PC-9 (cell line): ENCODE measurements at places on chromosomes 6 and 20.

DNA sequence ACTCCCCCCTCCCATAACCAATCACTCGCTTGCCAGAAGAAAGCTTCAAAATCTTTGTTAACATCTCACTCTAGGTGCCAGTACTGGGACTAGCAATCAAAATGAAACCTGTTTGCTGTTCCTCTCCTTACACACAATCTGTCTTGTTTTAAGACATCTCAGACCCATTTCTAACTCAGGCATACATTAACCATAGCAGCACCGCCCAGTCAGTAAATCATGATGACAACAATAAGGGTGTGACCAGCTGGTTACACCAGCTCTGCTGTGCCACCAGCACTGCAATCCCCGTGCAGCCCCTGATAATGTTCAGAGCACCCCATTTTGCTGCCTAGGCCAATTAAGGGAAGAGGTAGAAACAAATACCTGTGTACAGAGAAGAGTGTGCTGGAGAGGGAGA is 185.2 kb upstream of the TAB2 start:
- peaks cover 46% of the 10 kb centered on the region for H3K4me1 ChIP-seq
- H3K4me3 ChIP-seq: no peak overlapping the region
- no peak for DNase-seq
- no peak overlapping the region for H3K27ac ChIP-seq

- no peak overlapping the region for H3K4me3 ChIP-seq
- no peaks in the 10 kb centered on the region for H3K4me1 ChIP-seq
- no peak for DNase-seq
- H3K36me3 ChIP-seq: no peaks in the 10 kb centered on the region
These were observed 18.5 kb upstream of the FAM184A start for GRCh38 chr6:119096721-119097565.

DNA sequence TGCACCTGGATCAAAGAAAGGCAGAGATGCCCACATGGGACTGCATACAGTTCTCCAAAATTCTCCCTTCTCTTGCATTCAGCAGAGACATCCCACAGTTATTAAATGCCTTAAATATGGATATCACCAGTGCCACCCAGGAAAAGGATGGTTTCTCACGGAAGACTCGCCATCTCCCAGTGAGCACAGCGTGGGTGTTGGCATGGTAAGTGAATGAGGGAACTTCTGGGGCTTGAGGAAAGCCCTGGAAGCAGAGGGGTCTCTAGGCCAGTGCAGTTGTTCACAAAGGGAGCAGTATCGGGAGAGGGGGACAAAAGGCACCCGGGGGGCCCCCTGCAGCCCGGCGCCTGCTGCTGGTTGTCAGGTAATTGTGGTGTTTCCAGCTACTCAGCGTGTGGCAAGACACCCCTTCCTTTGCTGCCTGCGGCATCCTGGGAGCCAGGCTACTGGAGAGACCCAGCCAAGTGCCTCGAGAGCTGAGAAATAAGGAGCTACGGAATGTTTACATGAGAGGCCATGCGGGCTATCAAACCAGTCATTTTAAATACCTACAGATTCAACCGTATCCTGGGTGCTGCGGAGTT is 125.4 kb downstream of the PXDC1 start:
- H3K4me1 ChIP-seq: no peaks in the 10 kb centered on the region
- no peak overlapping the region for H3K27ac ChIP-seq
- H3K27me3 ChIP-seq: no peaks in the 10 kb centered on the region
- H3K36me3 ChIP-seq: no peaks in the 10 kb centered on the region
- no peak for DNase-seq

DNA sequence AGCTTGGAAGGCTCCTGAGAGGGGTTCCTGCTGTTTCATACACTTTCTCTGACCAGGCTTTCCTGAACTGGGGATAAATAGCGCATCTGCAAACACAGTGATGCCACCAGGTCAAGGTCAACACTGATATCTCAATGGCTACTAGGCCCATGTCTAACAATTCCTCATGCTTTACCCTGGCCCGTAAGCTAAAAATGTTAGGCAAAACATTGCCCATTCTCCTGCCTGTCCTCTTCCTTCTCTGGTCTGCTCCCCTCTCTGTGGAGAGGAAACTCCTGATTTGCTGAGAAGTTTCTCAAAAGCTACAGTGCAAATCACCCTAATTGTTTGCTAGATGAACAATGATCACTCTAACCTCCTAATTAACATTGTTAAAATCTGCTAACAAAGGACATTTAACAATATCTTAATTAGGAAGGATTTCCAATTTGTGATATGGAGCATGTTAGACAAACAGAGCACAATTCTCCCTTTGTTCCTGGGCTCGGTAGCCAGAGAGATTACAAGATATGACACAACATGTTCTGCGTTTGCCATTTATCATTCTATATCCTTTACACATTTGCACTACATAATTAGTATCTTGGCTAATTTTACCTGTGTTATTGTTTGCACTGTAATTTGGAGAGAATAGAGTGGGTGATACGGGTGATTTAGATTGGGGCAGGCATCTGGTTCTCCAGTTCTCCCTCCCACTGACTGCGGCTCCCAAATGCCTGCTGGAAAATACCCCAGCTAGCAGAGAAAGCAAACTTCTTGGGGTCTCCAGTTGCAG is 266.8 kb downstream of the CD83 start:
- no peaks in the 10 kb centered on the region for H3K27me3 ChIP-seq
- no peaks in the 10 kb centered on the region for H3K4me1 ChIP-seq
- DNase-seq: no peak
- no peaks in the 10 kb centered on the region for H3K36me3 ChIP-seq

DNA sequence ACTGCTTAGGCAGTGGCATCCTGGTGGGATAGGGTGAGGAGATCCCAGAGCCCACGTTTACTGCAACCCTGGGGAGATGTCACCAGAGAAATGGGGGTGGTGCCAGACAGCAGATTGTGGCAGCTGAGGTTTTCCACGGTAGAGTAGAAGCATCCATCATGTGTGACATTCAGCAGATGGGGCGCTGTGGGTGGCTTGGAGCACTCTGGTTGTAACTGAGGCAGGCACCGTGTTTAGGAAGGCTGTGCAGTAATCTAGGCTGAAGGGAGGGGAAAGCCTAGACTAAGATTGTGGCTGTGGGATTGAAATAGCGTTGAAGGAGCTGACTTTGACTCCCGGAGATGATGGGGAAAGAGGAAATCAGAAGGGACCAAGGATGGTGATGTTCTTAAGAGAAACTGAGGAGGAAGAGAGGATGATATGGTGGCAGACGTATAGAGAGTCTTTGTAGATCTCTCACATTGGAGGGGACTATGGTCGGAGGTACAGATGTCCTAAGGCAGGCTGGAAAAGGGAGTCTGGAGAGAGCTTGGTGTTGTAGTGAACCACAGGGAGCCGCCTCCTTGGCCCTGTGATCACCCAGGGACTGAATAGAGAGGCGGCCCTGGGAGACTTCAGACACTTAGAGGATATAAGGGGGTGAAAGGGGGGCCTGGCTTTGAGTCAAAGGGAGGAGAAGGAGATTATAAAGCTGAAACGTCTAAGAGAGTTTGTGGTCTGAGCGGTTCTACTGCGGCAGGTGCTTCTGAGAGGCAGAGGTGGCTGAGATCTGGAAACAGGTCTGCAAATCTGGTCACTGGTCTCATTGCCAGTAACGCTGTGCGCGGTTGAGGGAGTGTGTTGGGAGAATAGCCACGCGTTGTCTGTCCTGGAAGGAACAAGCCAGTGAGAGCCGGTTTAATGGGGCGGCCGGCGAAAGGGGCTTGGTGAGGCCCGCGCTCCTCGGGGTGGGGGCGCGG is 792 bp upstream of the MICA start:
- no peaks in the 10 kb centered on the region for H3K36me3 ChIP-seq
- no peak overlapping the region for H3K27ac ChIP-seq
- 0 out of 2 replicates have a peak, but pooled peaks cover 15% of the 10 kb centered on the region for H3K27me3 ChIP-seq
- no peak overlapping the region for H3K4me3 ChIP-seq

DNA sequence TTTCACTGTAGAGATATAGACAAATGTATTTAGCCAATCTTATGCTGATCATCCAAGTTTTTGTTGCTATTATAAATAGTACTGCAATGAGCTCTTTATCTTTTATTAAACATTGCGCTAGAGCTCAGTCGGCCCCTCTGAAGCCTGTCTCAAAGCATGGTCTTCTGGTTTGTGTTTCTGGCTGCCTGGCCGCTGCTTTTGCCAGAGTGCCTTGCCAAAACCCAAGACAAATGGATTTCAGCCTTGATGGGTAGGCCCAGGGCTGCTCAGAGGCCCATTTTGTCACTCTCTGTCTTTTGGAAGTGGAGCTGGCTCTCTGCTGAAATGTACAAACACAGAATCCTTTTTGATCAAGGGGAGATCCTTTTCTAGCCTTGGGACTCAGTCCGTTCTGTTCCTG is 102.9 kb upstream of the KCNG1 start:
- no peak overlapping the region for H3K27ac ChIP-seq
- H3K4me3 ChIP-seq: no peak overlapping the region
- DNase-seq: no peak
- no peaks in the 10 kb centered on the region for H3K36me3 ChIP-seq
